ENCODE measurements at places on chromosomes 4 and X. TPM values are rescaled to one million over a fixed set of nuclear protein-coding genes. Genes with fewer than 3 reads are reported as not detected.

The SOWAHD gene
- 4.7 TPM for total RNA-seq

The CSN1S1 gene
- total RNA-seq, result not detected

The MCF2 gene
- total RNA-seq, result 3.3 TPM

The SHISA3 gene
- 0.58 TPM for total RNA-seq

The TRIM75 gene
- not detected for total RNA-seq

The METAP1 gene
- 39.7 TPM for total RNA-seq

The CXCL10 gene
- 0.81 TPM for total RNA-seq

The TMSB15C gene
- 2.4 TPM for total RNA-seq

The ITM2A gene
- 28.1 TPM for total RNA-seq

The GRIPAP1 gene
- total RNA-seq, result 52.7 TPM

The SRPX2 gene
- 9.2 TPM for total RNA-seq

The TMSB15A gene
- not detected for total RNA-seq

The SYNPO2 gene
- 735 TPM for total RNA-seq

The TRIML2 gene
- total RNA-seq, result 0.26 TPM

The DAPP1 gene
- 23.3 TPM for total RNA-seq

The ATP7A gene
- 9.6 TPM for total RNA-seq

The PNMA3 gene
- total RNA-seq, result 0.32 TPM

The CENPE gene
- 2.2 TPM for total RNA-seq

The HS6ST2 gene
- 1.2 TPM for total RNA-seq

The HCCS gene
- total RNA-seq, result 24.9 TPM

The WDR45 gene
- total RNA-seq, result 65.5 TPM

The CTAG2 gene
- total RNA-seq, result not detected

The PRSS12 gene
- 39.4 TPM for total RNA-seq

The IL3RA gene
- 3.8 TPM for total RNA-seq

The POF1B gene
- 34.4 TPM for total RNA-seq

The NWD2 gene
- total RNA-seq, result 0.09 TPM

The MTNR1A gene
- not detected for total RNA-seq

The PF4V1 gene
- total RNA-seq, result not detected

The SLITRK4 gene
- 1.2 TPM for total RNA-seq

The TSPAN7 gene
- total RNA-seq, result 27.3 TPM

The CCSER1 gene
- total RNA-seq, result 5.4 TPM

The SUPT20HL2 gene
- not detected for total RNA-seq

The MGAT4D gene
- not detected for total RNA-seq

The NAT8L gene
- 0.40 TPM for total RNA-seq

The SPANXB1 gene
- not detected for total RNA-seq

The MAEA gene
- total RNA-seq, result 78.0 TPM

The ZNF81 gene
- total RNA-seq, result 10.4 TPM

The REPS2 gene
- total RNA-seq, result 17.9 TPM

The GASK1B gene
- total RNA-seq, result 27.0 TPM

The BST1 gene
- total RNA-seq, result 12.7 TPM

The UGT2B11 gene
- 26.2 TPM for total RNA-seq

The GPRASP3 gene
- 10.6 TPM for total RNA-seq

The GABRB1 gene
- total RNA-seq, result 0.55 TPM

The H2BW2 gene
- 0.17 TPM for total RNA-seq

The MAGEA8 gene
- total RNA-seq, result not detected

The DCAF12L2 gene
- total RNA-seq, result 0.46 TPM

The DDX60 gene
- total RNA-seq, result 19.6 TPM

The CLGN gene
- total RNA-seq, result 1.9 TPM

The P2RY10 gene
- total RNA-seq, result 1.5 TPM

The NLGN3 gene
- 2.5 TPM for total RNA-seq

The ZNF185 gene
- total RNA-seq, result 16.5 TPM

The MOSPD2 gene
- 12.2 TPM for total RNA-seq

The LDOC1 gene
- total RNA-seq, result 32.9 TPM
